ENCODE measurements at places on chromosomes 2 and 18.

DNA sequence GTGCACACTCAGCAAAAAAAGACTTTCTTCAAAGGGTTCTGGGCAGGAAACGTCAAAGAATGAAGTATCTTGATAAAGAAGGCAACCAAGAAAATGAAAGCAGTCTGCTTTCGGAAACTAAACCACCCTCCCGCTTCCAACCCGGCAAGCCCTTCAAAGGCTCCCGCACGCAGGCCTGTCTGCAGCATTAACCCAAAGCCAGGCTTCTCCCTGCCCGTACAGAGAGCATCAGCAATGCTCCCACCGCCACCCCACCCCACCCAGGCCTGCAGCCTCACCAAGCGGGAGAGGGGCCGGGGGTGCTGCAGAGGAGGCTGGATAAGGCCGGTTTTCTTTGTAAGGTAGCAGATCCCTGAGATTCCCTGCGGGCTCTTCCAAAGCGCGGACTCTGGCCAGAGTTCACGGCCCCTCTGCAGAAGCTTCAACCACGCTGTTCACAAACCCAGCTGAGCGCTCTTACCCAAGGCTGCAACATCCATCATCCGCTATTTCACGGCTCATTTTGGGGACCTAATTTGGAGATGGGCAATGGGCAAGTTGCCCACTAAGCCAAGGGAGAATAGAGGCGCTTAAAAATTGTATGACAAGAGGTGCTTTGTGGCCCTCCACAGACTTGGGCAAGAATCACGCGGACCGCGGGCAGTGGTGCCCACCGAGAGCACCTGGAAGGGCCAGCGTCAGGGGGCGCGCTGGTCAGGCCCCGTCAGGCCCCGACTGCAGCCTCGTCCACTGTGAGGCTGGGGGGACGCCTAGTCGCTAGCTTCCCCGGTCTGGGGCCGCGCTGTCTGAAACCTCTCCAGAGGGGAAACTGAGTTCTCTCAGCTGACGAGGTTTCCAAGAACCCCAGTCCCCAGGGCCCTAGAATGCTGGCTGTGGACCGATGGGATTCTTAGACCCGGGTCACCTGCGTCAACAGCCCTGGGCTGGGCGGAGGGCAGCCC, 225.4 kb upstream of the ID2 start:
- DNase-seq: no peak

- DNase-seq: no peak
Measured at GRCh38 chr2:9693646-9694045, 62.8 kb upstream of the YWHAQ start.

DNA sequence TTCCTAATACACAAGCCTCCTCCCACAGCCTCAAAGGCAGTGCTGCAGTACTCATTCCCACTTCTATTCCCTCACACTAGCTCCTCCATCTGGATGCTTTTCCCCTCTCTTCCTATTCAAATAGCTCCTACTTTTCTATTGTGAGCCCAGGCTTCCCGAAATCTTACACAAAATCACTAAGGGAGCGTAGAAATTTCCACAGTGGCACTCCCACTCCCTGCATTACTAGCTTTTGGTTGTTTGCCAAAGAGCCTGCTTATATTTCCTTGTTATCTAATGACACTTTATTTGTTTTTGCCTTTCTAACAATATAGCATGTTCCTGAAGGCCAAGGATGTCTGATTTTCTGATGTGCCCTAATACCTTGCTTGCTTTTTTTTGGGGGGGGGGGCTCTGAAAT, 10.9 kb downstream of the EPAS1 start:
- no peak for DNase-seq

DNA sequence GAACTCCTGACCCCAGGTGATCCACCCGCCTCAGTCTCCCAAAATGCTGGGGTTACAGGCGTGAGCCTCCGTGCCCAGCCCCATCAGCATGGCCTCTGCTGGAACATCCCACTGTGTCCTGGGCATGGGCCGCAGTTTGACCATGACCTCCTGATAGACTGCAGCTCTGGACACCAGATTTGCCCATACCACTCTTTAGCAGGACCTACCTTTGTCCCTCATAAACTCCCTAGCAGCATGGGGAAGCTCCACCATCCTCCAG, 92.6 kb downstream of the MYCN start:
- DNase-seq: no peak

- DNase-seq: no peak
Measured at GRCh38 chr18:28723506-28723905, 546.6 kb upstream of the CDH2 start.

DNA sequence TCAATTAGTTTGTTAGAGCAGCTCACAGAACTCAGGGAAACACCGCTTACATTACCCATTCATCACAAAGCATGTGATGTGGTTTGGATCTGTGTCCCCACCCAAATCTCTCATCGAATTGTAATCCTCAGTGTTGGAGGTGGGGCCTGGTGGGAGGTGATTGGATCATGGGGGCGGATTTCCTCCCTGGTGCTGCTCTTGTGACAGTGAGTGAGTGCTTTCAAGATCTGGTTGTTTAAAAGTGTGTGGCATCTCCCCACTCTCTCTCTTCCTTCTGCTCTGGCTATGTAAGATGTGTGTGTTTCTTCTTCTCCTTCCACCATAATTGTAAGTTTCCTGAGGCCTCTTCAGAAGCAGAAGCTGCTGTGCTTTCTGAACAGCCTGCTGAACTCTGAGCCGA, 63.5 kb upstream of the AGPS start:
- DNase-seq: no peak

DNA sequence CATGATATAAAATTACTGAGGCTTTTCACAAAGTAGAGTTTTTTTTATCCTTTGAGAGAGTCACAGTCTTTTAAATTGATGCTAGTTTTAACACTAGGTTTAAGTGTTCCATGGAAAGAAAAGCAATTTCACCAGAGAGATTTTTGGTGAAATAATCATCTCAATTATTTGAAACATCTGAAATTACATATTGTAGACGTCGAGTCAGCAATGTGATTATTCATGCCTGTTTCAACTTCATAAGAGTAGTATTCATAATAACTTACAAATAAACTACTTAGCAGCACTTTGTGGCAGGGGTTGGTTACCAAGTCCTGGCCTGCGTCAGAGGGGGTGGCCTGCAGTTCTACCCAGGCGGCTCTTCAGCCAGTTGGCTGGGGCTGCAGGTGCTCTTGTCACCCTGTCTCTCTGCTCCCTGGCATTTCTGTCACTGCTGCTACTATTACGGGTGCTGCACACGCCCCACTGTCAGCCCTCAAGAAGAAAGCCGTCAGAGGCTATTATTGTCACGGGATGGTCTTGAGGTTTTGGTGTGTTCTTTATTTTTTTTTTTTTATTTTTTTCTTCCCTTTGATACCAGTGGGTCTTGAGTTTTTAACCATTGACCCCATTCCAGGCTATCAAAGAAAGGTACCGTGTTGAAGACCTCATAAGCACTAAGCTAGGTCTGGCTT, 50.4 kb downstream of the MALT1 start:
- no peak for DNase-seq

DNA sequence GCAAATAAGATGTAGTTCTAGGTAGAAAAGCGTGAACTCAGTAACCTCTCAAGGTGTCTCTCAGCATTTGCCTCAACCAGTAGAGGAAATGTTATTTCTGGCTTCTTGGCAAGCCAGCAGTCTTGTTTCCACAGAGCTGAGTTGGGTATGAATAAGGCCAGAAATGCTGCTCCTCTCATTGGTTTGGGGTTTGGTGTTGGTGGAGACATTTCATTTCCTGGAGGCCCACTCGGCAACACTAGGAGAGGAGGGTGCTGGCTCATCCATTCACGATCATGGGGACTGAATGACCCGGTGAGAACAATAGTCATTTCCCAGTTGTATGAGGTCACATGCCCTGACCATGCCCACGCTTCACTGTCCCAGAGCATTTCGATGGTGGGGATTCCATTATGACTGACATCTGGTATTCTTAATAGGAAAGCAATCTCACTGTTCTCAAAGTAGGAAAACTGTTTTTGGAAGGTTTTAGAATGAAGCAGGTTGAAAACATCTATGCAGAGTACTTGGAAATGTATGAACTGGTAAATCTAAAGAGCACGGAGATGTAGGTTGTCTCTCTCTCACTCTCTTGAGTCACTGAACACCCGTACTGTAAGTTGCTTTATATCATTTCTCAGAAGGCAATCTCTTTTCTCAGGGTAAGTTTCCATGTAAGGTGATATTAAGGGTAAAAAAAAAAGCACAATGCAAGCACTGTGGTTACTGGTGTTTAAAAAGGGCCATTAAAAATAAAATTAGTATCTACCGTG, 37.1 kb upstream of the CTLA4 start:
- DNase-seq: peak; percentile 70

- no peak for DNase-seq
Measured at GRCh38 chr2:239670463-239671120, 269.8 kb upstream of the HDAC4 start.

DNA sequence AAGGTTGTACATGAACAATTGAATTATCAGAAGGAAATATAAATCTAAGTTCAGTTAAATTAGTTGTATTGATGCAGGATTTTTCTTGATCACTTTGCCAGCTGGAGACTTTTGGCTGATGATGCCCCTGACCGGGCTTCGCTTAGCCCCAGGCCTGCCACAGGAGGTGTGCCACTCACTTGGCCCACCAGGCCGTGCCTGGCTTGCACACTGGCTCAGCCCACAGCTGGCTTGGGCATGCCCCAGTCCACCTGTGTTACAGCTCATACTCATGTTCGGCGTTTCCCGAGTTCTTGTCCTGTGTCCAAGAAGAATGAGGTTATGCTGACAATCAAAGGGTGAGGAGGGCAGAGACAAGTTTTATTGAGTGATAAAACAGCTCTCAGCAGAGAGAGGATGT, 773.9 kb upstream of the FANCL start:
- no peak for DNase-seq

DNA sequence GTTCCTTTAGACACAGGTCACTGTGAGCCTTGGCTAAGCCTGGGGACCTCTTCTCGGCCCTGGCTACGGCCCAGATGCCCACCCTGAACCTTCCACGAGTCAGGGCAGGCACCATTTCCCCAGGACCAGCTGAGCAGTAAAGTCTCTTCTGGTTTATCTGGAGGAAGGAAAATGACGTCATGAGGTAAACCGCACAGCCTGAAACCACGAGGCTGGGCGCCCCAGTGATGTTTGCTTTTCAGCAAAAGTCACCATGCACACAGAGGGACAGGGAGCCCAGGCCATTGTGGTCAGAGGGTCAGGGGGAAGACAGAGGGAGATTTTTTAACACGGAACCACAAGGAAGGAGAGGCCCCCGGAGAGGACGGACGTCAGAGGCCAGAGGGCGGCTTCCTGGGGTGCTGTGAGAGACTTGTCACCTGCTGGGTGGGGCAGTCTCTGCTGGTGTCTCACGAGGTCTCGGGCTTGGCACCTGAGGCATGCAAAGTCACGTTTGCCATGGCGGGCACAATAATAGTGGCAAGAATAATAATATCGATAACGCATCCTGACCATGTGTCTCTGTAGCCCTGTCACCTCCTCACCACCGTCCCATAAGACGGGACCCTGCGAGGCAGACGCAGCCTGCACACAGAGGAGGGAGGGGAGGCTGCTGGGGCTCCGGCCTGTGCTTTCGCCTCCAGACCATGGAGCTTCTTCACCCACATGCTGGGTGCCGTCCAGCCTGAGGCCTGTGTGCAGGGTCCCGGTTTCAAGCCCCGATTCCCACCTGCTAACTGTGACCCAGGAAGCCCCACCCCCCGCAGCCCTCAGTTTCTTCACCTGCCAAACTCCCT, 33.2 kb upstream of the FOSL2 start:
- peak; percentile 62 for DNase-seq

DNA sequence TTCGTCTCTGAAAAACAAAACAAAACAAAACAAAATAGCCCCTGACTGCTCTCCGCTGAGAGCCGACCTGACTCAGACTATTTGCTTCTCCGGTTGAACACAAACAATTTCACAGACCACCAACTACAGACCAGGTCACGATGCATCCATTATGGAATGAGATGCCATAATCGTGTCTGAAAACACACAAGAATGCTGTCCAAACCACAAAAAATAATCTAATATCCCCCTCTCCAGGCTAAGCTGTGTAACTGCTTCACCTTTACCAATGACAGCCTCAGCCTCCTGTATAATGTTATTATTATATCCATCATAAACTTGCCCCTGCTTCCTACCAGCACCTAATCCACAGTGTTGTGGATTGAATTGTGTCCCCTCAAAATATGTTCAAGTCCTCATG, 114.7 kb downstream of the DNAH6 start:
- no peak for DNase-seq

Measured in stimulated activated CD4-positive, alpha-beta T cell treated with anti-CD3 and anti-CD28 coated beads, TNF-alpha, amount 100 ng/mL, for 24 hours (primary cell).